ENCODE measurements at places on chromosomes 3 and 15.
A peak's percentile ranks its signal among the peaks of the same experiment; 100 is the strongest.

- no peaks in the 10 kb centered on the region for H3K36me3 ChIP-seq
- no peak overlapping the region for H3K4me3 ChIP-seq
- DNase-seq = no peak
Measured at GRCh38 chr3:161740421-161740820, 243.8 kb downstream of the OTOL1 start.

DNA sequence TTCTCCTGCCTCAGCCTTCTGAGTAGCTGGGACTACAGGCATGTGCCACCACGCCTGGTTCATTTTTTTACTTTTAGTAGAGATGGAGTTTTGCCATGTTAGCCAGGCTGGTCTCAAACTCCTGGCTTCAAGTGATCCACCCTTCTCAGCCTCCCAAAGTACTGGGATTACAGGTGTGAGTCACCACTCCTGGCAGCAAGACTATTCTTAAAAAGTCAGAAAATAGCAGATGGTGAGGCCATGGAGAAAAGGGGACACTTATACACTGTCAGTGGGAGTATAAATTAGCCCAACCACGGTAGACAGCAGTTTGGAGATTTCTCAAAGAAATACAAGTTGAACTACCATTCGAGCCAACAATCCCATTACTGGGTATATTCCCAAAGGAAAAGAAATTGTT lies 603.3 kb upstream of the TBL1XR1 start:
- H3K27me3 ChIP-seq = no peaks in the 10 kb centered on the region
- DNase-seq = no peak
- H3K4me3 ChIP-seq = no peak overlapping the region
- no peaks in the 10 kb centered on the region for H3K4me1 ChIP-seq

- H3K4me1 ChIP-seq = no peaks in the 10 kb centered on the region
- DNase-seq = no peak
- H3K27ac ChIP-seq = no peak overlapping the region
- no peaks in the 10 kb centered on the region for H3K27me3 ChIP-seq
- H3K36me3 ChIP-seq = no peaks in the 10 kb centered on the region
Measured at GRCh38 chr3:155362808-155363689, 69.6 kb upstream of the STRIT1 start.

DNA sequence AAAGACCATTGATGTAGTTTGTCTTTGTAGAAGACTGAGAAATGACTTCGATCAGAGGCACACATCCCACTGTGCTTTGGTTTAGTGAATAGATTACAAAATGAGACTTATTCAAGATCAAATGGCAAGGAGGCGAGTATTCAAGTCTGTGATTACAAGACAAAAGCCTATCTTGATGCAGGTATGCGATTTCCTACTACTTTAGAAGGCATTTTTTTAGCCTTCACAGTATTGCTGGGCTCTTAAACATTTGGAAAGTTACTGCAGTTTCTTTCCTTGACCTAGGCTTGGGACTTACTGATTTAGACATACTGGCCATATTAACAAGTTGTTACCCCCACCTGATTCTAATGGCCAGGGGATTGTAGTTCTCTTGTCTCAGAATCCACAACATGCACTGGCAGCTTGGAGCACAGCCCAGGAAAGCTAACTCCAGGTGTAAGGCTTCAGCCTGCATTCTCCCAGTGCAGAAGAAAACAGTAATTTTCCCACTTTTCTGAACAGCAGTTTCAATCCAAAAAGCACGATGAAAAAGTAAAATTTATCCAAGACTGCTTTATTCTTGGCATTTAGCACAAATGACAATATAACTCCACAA lies 311.6 kb downstream of the EPHA6 start:
- no peaks in the 10 kb centered on the region for H3K27me3 ChIP-seq
- no peak for DNase-seq
- H3K36me3 ChIP-seq = no peaks in the 10 kb centered on the region
- H3K4me1 ChIP-seq = no peaks in the 10 kb centered on the region

- no peak for DNase-seq
- no peaks in the 10 kb centered on the region for H3K27me3 ChIP-seq
- H3K4me3 ChIP-seq = no peak overlapping the region
- no peaks in the 10 kb centered on the region for H3K36me3 ChIP-seq
Measured at GRCh38 chr3:156582532-156583183, 27.7 kb upstream of the SSR3 start.

DNA sequence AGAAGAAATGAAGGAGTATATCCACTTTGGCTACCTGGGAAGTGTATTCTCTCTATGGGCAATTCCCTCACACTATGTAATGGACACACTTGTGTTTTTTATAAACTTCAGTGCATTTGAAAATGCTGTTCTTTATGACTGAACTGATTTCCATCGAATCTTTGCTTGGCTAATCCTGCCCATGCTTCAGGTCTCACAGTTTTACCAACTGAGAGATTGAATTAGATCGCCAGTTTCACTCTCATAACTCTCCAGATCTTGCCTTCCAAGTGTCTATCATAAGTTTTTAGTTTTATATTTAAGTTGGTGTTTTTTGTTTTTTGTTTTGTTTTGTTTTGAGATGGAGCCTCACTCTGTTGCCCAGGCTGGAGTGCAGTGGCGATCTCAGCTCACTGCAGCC lies 73.5 kb upstream of the MBNL1 start:
- no peaks in the 10 kb centered on the region for H3K27me3 ChIP-seq
- no peak for DNase-seq
- no peak overlapping the region for H3K4me3 ChIP-seq
- H3K4me1 ChIP-seq = no peaks in the 10 kb centered on the region
- H3K27ac ChIP-seq = no peak overlapping the region
- H3K36me3 ChIP-seq = no peaks in the 10 kb centered on the region

- DNase-seq = peak; percentile 86
- H3K27me3 ChIP-seq = no peaks in the 10 kb centered on the region
- H3K4me1 ChIP-seq = peaks cover 12% of the 10 kb centered on the region
- H3K4me3 ChIP-seq = no peak overlapping the region
- H3K36me3 ChIP-seq = no peaks in the 10 kb centered on the region
Measured at GRCh38 chr3:192850451-192850981, 67.1 kb downstream of the MB21D2 start.

Measured in mesenchymal stem cell (in vitro differentiated cells and primary cell).